Choroid plexus epithelial cell (primary cell): ENCODE measurements at places on chromosomes 7 and 10.

DNA sequence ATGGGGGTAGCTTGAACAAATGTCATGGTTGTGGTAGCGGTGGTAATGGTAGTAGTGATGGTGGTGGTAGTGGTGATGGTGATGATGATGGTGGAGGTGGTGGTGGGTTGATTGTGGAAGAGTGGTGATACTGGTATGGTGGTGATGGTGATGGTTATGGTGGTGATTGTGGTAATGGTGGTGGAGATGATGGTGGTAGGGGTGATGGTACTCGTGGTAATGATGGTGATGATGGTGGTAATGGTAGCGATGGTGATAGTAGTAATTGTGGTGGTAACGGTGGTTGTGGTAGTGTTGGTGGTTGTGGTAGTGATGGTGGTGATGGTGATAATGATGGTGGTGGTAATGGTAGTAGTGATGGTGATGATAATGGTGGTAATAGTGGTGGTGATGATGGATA is 65.7 kb upstream of the SDK1 start:
- DNase-seq: no peak

GRCh38 chr7:144391823-144392255 is 11.7 kb downstream of the NOBOX start:
- DNase-seq: peak; percentile 77

DNA sequence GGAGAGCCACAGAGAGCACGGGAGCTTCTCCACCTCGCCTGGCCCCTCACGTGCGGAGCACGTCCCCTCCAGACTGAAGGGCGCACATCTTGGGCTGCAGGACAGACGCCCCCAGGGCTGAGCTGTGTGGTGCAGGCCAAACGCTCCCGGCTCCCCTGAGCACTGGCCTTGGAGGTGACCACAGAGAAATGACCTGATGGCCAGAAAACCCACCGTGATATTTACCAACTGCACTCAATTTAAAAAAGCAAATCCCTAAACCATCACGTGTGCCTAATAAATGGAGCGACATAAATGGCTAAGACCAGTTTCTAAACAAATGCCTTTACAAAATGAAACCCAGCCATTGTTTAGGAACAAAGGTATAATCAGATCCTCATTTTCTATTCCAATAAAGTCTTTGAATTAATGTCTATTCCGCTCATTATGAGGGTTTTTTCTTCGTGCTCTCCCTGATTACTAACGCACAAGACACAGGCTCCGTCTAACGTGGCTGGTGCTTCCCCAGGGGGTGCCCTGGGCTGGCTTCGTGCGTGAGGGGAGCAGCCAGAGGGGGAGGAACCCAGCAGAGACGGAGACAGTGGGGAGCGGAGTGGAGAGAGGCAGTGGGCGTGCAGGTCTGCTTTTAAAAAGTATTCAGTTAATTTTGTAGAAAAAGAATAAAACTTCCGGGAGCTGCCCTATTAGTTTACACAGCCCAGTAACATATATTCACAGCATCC is 190.3 kb downstream of the DNAJB6 start:
- no peak for DNase-seq

GRCh38 chr7:134782121-134782623 is 2.7 kb downstream of the CALD1 start:
- no peak for DNase-seq

- no peak for DNase-seq
Observed at GRCh38 chr10:3126249-3126648, 46.3 kb downstream of the PITRM1 start.

DNA sequence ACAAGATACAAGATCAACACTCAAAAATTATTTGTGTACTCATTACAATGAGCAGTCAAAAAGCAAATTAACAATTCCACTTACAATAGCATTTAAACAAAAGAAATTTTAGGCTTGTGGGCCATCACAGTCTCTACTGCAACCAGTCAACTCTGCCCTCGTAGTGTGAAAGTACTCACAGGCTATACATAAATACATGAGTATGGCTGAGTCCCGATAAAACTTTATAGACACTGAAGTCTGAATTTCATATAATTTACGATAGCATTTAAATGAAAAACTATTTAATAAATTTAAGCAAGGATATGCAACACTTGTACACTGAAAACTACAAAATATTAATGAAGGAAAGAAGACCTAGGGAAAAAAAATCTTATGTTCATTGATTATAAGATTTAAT is 90.1 kb downstream of the ZNF33B start:
- no peak for DNase-seq

DNA sequence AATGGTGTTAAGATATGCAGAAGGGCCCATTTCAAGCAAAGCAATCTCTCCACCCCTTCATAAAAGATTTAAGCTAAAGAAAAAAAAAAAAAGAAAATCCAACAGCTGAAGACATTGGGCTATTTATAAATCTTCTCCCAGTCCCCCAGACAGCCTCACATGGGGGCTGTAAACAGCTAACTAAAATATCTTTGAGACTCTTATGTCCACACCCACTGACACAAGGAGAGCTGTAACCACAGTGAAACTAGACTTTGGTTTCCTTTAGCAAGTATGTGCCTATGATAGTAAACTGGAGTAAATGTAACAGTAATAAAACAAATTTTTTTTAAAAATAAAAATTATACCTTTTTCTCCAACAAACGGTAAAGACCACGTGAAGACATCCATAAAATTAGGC is 28.6 kb downstream of the PPP3CB start:
- DNase-seq: no peak

DNA sequence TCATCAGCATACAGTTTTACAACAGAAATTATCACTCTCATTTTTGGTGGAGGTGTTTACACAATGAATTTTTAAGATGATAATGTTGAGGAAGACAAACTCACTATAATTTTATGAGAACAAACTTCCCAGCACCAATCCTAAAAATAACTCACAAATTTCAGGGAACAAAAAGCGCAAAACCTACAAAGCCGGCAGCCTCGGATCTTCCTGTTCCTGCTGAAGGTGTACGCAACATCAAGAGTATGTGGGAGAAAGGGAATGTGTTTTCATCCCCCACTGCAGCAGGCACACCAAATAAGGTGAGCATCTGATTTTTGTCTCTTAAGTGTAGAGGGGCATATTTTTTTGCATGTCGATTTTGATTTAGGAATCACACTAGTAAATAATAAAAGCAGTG is 26.5 kb upstream of the AGBL3 start:
- DNase-seq: no peak

GRCh38 chr7:130489140-130489983 is 2.5 kb upstream of the MEST start:
- peak; percentile 92 for DNase-seq

DNA sequence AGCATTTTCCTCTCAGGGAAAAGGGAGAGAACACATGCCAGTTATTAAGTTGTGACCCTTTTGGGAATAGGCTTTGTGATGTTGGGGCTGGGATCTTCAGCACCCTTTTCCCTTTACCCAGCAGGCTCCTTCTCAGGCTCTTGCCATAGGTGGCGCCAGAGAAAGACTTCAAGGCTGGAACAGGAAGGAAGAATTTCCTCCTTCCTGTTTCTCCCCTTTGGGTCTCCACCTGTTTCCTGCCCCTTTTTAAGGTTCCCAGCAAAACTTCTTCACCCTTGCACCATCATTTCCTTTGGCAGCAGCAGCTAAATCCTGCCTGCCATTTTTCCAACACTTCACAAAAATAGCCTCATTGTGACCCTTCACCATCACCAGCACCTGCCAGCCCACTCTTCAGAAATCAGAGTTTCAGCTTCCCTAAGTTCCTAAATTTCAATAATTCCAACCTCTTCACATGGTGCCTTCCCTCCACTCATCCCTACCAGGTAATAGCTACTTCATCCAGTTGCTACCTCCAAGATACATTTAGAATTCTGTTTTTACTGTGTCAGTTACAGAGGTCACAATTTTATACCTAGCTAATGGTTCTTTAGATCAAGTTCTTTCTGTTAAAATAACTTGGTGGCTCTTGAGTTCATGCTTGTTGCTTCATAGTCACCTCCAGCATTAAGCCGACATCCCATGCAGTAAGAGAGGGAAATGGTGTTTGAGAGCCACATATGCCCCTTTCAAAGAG is 22.4 kb upstream of the FOXK1 start:
- DNase-seq: no peak

- DNase-seq: no peak
Observed at GRCh38 chr7:101767544-101767943, 49.9 kb upstream of the CUX1 start.

GRCh38 chr10:30869566-30869965 is 162.1 kb downstream of the ZNF438 start:
- DNase-seq: no peak

DNA sequence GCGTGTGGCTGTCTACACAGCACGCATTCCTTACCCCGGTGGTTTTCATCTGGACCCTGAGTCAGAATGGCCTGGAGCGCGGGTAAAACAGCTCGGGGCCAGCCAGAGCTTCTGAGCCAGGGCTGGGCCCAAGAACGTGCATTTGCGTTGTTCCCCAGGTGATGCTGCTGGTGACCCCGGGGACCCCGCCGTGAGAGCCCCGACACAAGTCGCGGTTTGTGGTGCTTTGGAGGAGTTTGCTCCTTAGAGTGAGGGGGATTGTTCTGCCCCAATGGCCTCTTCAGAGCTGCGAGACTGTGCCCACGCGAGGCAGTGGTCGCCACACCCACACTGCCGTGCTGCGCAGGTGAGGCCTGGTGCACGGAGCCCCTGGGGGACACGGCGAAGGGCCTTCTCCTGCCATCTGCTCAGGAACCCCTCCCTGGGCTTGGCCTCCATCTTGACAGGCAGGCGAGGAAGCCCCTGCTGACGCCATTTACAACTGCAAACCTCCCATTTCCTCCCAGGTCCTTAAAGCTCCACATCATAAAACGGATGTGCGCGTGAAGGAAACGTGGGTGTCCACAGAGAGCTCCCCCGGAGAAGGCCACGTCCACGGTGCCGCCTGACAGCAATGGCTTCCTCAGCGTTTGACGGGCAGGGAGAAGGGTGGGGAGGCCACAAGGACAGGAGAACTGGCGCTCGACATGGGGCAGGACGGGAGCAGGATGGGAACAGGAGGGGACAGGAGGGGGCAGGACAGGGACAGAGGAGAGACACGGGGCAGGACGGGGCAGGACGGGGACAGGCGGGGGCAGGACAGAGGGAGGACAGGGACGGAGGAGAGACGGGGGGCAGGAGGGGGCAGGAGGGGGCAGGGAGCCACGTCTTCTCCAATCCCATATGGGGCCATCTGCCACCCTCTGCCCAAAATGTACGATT is 477.2 kb downstream of the DNAJB6 start:
- no peak for DNase-seq

- no peak for DNase-seq
Observed at GRCh38 chr10:131513901-131514300, 202.4 kb upstream of the TCERG1L start.

DNA sequence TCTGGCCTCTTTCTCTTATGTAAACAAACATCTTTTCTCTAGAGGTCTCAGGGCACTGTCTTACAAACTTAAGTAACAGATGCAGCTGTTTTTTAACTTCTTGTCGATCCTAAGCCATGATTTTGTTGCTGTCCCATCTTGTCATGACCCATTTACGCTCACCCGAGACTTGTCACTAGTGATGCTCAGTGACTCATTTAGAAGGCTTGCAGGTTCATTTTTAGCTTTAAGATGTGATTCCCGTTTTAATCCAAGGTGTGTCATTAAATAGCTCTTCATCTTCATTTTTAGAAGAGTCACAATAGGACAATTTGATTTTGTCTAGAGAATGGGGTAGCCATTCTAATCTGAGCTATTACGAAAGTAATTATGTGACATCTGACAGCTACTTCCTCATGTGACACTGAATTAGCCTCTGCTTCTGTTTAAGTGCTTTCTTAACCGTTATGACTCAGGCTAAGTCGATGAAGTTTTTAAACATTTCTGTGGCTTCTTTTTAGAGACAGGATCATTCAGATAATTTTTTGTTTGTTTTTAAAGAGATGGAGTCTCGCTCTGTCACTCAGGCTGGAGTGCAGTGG is 42.7 kb downstream of the SPDYE5 start:
- peak; percentile 74 for DNase-seq

GRCh38 chr10:43404704-43405084 is 4.3 kb downstream of the HNRNPF start:
- DNase-seq: no peak

DNA sequence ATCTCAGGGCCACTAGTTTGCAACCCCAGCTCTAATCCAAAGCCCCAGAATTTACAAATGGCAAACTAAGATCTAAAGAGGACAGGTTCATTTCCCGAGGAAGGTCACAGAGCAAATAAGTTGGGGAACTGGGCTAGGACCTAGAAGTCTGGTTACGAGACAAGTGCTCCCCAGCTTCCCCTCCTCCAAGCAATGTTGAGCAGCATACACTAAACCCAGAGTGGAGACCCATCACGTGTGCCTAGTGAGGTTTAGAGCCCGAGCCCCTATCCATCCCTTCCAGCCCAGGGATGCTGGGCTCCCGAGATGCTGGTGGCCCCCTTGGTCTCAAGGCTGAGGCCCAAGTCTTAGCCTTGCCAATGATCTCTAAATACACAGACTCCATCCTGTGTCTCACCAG is 209.5 kb upstream of the ZMIZ1 start:
- DNase-seq: no peak

GRCh38 chr7:127349881-127350280 is 42.6 kb downstream of the ZNF800 start:
- DNase-seq: no peak

DNA sequence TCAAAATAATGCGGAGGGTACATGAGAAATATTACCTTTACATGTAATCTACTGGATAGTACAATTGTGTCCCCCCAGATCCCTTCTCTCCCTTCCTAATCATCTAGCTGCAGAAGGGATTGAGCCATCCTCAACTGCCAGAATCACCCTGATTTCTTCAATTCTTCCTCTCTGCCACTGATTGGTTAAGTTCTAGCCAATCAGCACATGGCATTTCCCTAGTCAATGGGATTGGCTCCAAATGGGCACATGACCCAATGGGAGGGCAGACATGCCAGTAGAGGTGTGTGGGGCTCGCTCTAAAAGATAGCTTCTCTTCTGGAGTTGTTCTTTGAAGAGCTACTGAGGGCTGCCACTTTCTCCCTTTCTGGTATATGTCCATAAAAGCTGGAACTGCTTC is 20.9 kb upstream of the UBE3C start:
- no peak for DNase-seq

DNA sequence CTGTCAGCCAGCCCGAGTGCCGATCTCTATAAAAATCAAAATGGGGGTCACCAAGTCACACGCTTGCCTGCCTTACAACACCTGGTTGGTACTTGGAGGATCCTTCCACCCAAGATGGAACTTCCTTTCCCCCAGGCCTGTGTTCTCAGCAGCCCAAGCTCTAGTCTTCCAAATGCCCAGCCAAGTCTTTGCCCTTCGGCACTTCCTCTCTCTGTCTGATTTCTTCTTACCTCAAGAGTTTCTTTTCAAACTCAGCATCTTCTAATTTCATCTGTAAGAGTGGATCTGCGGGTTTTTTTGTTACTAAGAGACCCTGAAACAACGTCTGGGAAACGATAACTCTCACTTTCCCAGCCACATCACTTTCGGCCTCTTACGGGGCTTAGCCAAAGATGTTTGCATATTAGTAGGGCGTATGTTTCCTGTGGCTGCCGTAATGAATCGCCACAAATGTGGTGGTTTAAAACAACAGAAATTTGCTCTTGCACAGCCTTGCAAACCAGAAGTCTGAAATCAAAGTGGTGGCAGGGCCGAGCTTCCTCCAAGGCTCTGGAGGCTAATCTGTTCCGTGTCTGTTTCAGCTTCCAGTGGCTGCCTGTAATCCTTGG is 219.9 kb downstream of the TCF7L2 start:
- no peak for DNase-seq

GRCh38 chr10:35182631-35183510 is 56.2 kb downstream of the CREM start:
- DNase-seq: no peak

- DNase-seq: peak; percentile 47
Observed at GRCh38 chr10:126119599-126119998, 223.2 kb downstream of the FANK1 start.

- DNase-seq: peak; percentile 27
Observed at GRCh38 chr7:112137141-112138101, 68.8 kb downstream of the DOCK4 start.

GRCh38 chr10:126188679-126189200 is 199.5 kb downstream of the ADAM12 start:
- no peak for DNase-seq
